HCEC 1CT (cell line): ENCODE measurements at places on chromosomes 6 and 20.

GRCh38 chr20:64157878-64158277 lies 6.4 kb upstream of the MYT1 start:
- no peak for DNase-seq

GRCh38 chr6:48177786-48178185 lies 66.8 kb upstream of the PTCHD4 start:
- peak; percentile 11 for DNase-seq

- DNase-seq: no peak
Measured at GRCh38 chr6:160265869-160266476, 7.4 kb upstream of the SLC22A2 start.

DNA sequence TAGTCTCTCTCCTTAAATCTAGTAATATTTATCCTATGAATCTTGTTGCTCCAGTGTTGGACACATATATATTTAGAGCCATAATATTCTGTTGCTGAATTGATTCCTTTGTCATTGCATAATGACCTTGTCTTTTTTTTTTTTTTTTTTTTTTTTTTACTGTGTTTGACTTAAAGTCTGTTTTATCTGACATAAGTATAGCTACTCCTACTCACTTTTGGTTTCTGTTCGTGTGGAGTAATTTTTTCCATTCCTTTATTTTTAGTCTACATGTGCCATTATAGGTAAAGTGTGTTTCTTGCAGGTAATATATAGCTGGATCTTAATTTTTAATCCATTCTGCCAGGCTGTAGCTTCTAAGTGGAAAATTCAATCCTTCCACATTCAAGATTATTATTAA lies 166.5 kb downstream of the GMDS start:
- no peak for DNase-seq

DNA sequence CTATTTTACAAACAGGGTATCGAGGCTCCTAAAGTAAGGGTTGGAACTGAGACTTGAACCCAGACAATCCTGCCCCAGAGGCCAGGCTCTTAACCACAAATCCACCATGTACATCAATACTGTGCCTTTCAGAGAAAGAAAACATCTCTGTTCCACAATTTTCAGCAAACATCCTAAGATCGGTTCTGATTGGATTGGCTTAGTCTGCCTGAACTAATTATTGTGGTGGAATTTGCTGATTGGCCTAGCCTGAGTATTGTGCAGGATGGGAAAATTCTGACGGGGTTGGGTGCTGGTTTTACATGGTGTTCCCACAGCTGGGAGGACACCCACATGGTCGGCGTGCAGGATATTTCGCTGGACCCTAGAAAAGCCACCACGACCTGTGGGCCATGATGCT lies at the start of gene CLPSL1:
CLPSL1 (plus strand) TSS at position 301 of the 400 bp plus-strand sequence; CDS start at position 393, 92 bp downstream.
- no peak for DNase-seq

DNA sequence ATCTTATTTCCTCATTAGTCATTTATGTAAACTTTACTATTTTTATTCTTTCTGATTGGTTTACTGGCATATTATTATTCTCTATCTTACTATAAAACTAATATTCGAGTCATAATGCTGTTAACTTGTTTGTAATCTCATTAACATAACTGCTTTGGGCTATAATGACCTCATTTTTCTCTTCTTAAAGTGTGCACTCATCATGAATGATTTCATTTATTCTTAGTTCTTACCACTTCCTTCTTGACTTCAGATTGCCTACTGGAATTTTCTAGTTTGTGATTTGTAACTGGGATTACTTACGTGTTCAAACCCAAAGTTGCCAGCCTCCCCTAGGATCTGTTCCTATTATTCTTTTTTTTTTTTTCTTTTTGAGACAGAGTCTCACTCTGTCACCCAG lies 91.8 kb upstream of the TNFAIP3 start:
- no peak for DNase-seq

- DNase-seq: no peak
Measured at GRCh38 chr20:38857703-38858102, 52.2 kb downstream of the PPP1R16B start.

DNA sequence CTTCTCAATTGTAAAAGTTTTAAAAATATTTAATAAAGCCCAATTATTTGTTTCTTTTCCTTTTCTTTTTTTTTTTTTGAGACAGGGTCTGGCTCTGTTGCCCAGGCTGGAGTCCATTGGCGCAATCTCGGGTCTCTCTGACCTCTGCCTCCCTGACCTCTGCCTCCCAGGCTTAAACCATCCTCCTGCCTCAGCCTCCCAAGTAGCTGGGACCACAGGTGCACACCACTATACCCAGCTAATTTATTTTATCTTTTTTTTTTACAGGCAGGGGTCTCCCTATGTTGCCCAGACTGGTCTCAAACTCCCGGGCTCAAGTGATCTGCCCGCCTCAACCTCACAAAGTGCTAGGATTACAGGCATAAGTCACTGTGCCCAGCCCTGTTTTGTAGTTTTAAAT lies 9.8 kb downstream of the REPS1 start:
- DNase-seq: no peak

GRCh38 chr6:49550492-49551077 lies at the start of gene C6orf141:
Gene C6orf141, plus strand, starts transcription at chr6:49550668. Its CDS starts 125 bp downstream, at chr6:49550793.
- peak; percentile 48 for DNase-seq

DNA sequence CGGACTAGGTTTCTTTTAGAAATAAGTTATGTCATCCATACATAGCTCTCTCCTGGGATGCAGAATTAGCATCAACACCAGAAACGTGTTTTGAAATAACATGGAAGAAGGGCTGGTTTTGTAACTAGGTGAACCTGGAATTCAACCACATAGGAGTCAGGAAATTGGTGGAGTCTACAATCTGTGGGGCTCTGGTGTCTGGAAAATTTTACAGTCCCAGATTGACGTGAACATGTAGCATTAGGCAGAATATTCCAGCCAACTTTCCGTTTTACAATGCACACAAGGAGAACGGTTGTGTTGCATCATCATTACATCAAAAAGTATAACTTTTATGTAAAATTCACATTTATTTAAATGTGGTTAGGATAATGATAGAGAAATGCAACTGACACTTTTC lies 1.9 kb downstream of the KCNQ5 start:
- DNase-seq: peak; percentile 11

GRCh38 chr6:51792273-51793030 lies 295.0 kb downstream of the PKHD1 start:
- no peak for DNase-seq

- no peak for DNase-seq
Measured at GRCh38 chr20:35279040-35279439, 1.1 kb upstream of the MMP24OS start.

GRCh38 chr6:155454008-155454407 lies 1.6 kb downstream of the NOX3 start:
- DNase-seq: no peak

DNA sequence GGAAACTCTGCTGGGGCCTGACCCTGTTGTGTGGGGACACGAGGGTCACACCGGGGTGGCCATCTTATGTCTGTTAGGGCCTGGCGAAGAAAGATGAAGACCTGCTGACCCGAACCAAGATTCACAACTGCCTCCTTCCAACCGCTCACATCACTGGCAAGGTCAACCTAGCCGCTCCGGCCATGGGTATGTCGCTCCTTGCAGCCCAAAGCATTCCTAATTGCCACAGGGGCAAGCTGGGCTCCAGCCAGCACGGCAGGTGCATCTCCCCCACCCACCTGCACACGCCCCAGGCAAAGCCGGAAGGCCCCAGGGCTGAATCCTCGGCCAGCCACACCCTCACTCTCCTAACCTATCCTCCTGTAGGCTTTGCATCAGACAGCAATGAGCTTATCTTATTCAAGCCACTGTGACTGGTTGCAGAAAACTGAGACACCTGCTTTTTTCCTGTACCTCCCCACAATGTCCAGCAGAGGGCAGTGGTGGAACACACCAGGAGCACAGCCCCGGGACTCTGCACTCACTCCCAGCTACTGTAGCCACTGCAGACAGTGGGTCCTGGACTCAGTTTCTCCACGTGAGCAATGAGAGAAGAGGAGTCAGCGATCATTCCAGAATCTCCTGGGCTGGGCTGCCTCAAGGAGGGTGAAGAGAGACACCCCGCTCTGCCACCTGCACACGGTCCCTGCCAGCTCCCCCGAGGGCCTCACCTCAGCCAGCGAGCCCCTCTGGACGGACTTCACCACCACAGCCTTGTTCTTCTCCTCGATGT lies 170.2 kb downstream of the PREX1 start:
- DNase-seq: peak; percentile 51

GRCh38 chr6:26249957-26250697 lies 114.9 kb upstream of the BTN3A2 start:
- peak; percentile 82 for DNase-seq

GRCh38 chr6:41489120-41489851 lies 56.9 kb upstream of the FOXP4 start:
- DNase-seq: no peak

DNA sequence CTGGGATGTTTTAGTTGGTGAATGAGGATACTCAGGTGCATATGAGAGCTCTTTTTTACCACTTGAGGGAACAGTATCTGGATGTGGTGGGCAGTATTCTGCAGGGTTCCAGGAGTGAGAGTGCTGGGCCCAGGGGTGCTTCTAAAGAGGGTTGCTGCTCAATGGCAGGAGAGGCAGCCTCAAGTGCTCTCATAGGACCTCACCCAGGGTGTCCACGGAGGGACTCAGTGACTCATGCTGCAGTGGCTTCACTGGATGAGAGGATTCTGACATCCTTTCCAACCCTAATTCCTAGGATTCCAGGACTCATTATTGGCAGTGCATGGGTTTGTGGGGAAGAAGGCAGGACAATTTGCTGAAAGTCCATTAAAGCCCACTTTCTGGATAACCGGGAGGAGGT lies 176.6 kb upstream of the FERMT1 start:
- DNase-seq: no peak

- DNase-seq: no peak
Measured at GRCh38 chr20:62651285-62652021, 9.2 kb downstream of the SLCO4A1 start.

DNA sequence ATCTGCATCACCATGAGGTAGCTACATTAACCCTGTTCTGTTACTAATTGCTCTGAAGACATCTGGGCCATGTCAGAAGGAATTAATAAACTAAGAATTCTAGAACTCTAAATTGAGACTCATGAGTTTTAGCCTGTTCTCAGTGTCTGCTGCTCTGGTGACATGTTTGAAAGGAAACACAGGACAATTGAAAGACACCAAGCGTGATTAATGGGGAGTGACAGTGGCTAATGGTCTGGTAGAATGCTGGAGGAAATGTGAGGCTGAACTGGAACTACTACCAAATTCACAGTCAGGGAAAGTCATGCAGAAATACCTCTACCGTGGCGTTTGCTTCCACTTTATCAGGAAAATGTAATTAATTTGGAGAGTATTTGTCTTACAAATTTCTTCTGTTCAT lies 140.0 kb downstream of the TBC1D7 start:
- DNase-seq: no peak

DNA sequence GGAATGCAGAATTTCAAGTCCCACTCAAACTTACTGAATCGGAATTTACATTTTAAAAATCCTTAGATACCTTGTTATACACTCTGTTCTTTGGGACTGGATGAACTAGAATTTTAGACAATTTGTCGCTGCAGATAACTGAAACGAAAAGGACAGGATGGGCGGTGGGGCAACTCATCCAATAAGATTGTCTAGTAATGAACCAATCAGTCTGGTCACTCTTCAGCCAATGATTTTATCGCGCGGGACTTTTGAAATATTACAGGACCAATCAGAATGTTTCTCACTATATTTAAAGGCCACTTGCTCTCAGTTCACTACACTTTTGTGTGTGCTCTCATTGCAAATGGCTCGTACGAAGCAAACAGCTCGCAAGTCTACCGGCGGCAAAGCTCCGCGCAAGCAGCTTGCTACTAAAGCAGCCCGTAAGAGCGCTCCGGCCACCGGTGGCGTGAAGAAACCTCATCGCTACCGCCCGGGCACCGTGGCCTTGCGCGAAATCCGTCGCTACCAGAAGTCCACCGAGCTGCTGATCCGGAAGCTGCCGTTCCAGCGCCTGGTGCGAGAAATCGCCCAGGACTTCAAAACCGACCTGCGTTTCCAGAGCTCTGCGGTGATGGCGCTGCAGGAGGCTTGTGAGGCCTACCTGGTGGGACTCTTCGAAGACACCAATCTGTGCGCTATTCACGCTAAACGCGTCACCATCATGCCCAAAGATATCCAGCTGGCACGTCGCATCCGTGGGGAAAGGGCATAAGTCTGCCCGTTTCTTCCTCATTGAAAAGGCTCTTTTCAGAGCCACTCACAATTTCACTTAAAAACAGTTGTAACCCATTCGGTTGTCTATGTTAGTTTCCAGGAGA lies 41.9 kb upstream of the HFE start:
- peak; percentile 98 for DNase-seq

GRCh38 chr6:70112716-70113115 lies 190.2 kb downstream of the COL9A1 start:
- no peak for DNase-seq

DNA sequence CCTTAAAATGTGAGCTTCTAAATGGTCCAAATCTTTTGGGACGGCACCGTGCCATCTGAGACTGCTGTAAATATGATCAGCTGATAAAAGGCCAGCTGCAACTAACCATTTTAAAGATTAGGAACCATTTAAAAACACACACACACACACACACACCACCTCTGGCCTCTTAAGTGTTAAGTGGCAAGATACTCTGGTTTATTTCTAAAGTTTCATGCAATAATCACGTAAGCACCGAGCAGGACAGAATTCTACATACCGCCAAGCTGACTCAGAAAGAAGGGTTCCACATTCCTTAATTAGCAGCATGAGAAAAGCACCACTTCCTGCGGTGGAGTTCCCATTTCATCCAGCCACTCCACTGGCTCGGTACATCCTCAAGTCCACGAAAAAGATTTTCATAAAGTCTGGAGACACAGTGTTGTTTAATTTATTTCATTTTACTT lies 17.8 kb upstream of the ZNF217 start:
- DNase-seq: peak; percentile 99

GRCh38 chr6:24440897-24441598 lies 38.3 kb downstream of the MRS2 start:
- no peak for DNase-seq

- DNase-seq: peak; percentile 53
Measured at GRCh38 chr6:90197854-90198496, 98.7 kb downstream of the BACH2 start.

GRCh38 chr6:33762713-33763112 lies 16.0 kb upstream of the IP6K3 start:
- DNase-seq: no peak

DNA sequence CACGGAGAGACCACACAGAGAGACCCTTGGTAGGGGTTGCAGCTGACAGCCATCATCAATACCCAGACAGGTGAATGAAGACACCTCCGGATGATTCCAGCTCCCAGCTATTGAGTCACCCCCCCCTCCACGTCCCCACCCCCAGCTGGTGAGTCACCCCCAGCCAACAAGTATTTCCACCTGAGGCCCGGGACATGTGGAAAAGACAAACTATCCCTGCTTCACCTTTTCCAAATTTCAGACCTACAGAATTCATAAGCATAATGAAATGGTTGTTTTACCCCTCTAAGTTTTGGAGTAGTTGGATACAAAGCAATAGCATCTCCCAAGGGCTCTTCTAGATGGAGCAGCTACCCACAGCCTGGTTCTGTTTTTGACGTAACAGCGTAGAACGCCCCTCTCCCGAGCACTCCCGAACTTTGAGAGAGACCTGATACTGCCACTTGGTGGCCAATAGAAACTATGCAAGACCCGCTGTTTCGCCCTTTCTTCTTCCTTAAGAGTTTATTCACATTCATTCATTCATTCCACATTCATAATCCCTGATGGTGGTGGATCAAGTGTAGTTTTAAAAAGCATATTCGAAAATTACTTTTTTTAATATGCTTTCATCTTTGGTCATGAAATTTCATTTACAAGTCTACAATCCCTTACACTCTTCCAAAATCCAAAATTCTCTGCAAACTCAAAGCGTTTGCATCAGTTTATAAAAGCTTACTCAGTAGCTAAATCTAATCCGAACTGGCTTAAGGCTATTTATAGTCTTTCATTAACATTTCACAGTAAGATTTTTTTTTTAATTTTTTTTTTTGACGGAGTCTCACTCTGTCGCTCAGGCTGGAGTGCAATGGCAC lies 15.1 kb upstream of the PPP1R16B start:
- peak; percentile 38 for DNase-seq
